ENCODE measurements at places on chromosomes 1 and 21. TPM values are rescaled to one million over a fixed set of nuclear protein-coding genes. Genes with fewer than 3 reads are reported as not detected.
A peak's percentile ranks its signal among the peaks of the same experiment; 100 is the strongest.

DNA sequence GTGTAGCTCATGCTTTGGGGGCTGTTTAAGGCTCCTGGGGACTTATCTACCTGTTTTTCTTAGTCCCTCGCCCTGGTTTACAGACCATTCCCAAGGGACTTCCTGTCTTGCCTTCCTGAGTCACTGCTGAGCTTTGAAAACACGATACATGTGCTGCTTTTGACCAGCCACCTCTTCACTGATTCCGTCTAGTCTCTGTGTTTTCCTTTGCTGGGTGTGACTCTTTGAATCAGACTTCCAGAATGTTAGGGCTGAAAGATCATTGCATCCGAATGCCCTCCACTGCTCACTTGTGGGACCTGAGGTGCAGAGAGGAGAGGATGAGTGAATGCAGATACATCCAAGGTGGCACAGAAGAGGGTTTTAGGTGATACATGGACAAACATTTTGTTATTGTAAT lies 35.4 kb upstream of the CITED4 start:
- DNase-seq, result peak; percentile 70

FAM43B gene
- 3.5 TPM for total RNA-seq

GRCh38 chr1:201480231-201481003 lies 11.4 kb upstream of the PHLDA3 start:
- no peak for DNase-seq

DNA sequence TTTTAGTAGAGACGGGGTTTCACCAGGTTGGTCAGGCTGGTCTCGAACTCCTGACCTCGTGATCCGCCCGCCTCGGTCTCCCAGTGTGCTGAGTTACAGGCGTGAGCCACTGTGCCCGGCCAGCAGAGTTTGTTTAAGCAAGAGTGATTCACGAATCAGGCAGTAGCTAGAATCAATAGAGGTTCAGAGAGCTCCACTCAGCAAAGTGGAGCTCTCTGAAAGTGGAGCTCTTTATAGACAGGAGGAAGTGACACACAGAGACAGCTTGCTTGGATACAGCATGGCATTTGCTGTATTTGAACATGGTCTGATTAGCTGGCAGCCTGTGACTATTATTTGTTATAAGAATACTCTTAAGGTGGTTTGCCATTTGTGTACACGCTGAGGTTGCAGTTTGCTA lies 27.1 kb upstream of the CD34 start:
- DNase-seq, result peak; percentile 69

MAEL gene
- 0.20 TPM for total RNA-seq

DNA sequence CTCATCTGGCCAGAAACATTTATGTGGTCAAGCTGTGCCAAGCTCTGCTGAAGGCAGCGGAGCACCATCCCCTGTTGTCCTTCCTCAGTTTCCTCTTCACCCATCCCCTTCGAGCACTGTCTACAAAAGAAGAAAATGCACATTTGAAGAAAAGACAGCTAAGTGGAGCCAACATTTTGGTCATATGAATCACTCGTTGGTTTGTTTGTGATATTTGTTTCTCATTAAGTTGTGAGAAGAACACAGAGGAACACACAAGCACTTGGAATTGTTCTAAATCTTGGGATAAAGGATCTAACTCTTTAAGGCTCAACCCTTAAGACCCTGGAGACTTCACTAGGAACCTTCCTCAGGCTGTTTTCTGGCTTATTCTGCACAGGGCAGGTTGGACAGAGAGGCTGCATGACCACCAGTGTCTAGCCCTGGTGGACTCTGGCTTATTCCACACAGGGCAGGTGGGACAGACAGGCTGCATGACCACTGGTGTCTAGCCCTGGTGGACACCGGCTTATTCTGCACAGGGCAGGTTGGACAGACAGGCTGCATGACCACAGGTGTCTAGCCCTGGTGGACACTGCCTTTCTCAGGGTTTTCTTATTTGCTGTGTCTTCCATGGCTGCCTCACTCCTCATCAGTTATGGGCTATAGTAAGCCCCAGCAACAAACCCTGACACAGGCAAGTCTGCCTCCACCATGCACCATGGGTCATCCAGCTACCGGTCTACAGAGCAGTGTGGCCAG lies 35.3 kb upstream of the COL6A2 start:
- no peak for DNase-seq

DNA sequence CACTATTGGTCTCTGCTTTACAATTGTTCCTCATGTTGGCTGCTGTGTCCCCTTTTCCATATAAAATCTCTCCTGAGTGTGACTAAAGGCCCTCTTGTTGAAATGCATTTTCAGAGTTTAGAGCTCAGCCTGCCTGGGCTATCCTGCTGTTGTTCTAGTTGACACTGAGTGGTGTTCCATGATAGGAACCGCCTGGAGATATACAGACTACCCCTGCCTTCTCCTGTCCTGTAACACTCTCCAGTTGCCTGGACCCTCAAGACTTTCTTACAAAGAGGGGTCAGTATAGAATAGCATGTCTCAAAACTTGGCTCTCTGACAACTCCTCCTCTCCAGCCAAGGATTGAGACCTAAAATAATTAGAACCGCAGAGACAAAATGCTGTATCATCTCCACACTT lies 152.0 kb upstream of the POU3F1 start:
- no peak for DNase-seq

DNA sequence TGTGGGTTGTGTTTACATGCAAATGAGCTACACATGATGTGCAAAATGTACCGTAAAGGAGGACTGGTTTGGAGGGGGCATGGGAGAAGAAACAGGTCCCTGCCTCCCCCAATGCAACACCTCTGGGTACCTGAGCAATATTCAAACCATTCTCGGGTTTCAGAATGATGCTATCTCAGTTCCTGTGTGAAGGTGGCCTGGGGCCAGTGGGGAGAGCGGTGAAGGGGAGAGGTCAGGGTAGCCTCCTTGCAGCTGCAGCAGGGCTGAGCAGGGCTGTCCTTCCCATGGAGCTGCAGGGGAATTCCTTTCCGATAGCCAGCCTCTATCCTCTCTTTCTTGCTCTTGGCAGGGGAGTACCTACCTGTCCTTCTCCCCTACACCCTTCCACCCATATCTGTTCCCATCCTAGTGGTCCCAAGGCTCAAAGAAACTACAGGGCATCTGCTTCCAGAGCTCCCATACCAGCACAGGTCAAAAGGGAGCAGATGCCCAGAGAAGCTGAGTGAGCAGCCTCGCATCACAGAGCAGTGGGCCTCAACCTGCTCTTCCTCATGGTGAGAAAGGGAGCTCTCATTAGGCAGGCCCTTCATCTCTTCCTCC lies 11.9 kb downstream of the MEF2D start:
- no peak for DNase-seq

DNA sequence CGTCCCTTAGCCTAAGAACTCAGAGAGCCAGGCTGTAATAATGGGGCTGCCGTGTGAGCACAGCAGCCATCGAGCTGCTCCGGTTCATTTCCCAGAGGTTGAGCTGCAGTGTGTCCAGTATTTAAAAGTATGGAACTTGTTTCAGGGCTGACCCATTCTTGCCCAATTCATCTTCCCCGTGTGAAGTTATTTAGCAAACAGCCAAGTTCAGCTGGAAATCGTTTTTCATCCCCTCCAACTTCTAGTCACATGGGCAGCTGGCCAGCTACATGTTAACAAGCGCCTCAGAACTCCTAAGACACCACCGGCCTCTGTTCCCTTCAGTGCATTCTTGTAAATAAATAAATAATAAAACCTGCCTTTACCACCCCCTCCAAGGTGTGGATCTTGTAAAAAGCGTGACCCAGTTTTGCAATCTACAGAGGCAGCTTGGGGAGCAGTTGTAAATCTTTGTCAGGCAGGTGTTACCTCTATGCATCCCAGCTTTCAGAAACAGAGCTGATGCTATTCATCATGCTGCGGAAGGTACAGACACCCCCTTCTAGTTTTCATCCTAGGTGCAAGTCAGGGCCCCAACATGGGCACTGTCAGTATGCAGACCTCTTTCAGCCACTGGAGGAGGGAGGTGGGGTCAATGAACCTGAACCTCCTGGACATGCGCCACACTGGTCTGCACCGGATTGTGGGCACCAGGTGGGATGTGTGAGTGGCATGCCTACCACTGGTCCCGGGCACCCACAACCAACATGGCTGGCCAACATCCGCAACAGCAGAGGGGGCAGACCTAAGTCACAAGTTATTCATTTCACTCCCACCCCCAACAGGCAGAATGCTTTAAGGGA lies 18.7 kb upstream of the KNCN start:
- no peak for DNase-seq

- no peak for DNase-seq
Observed at GRCh38 chr1:66984491-66984890, 59.7 kb downstream of the MIER1 start.

DNA sequence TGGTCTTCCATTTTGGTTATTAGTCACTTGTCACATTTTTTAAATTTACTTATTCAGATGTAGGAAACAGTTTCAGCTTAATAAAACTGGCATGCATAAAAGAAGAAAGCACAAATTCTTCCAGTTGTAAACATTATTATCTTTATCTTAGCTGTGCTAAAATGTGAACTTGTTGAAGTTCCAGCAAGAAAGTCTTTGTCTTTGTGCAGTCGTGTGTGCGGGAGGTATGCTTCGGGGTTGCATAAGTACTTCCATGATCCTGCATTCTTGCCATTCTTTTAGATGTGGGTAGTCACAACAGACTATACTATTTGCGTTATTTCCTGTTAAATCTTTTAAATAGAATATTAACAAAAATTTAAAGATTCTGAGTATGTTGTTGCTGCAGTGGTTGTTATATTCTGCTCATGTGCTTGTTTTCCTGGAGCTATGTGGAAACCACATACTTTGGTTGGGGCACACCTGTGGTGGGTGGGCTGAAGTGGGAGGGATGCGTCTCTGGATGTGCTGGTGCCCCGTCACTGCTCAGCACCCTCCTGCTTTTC lies 49.9 kb downstream of the CBS start:
- peak; percentile 67 for DNase-seq

INPP5B gene
- 8.5 TPM for total RNA-seq

- DNase-seq, result peak; percentile 62
Observed at GRCh38 chr1:21567241-21568005, 58.2 kb downstream of the ALPL start.

- DNase-seq, result no peak
Observed at GRCh38 chr1:224929335-224930237, at the start of gene DNAH14. TSS of gene DNAH14 (plus strand) at chr1:224929675. CDS start at chr1:224952703, 23,028 bp downstream.

DNA sequence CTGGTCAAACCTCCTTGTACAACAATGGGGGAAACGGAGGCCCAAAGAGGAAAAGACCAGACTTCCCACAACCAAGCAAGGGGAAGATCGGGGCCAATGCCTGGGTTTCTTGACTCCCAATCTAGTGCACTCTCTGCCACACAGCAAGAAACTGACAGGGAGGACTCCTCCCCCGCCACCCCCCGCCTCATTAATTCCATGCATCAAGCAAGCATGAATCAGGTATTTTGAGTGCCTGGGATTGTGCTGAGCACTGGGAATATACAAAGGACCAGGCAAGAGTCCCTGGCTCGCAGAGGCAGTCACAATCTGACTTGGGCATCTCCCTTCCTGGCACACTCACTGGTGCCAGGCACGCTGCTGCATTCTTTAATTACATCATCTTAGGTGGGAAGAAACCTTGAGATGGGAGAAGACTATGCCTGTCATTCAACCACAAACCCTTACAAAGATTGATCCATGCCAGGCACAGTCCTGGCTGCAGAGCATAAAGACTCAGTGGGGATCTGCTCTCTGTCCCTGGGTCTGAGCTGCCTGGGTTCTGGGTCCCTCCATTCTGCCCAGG lies 4.4 kb upstream of the KCNC4 start:
- no peak for DNase-seq

DNA sequence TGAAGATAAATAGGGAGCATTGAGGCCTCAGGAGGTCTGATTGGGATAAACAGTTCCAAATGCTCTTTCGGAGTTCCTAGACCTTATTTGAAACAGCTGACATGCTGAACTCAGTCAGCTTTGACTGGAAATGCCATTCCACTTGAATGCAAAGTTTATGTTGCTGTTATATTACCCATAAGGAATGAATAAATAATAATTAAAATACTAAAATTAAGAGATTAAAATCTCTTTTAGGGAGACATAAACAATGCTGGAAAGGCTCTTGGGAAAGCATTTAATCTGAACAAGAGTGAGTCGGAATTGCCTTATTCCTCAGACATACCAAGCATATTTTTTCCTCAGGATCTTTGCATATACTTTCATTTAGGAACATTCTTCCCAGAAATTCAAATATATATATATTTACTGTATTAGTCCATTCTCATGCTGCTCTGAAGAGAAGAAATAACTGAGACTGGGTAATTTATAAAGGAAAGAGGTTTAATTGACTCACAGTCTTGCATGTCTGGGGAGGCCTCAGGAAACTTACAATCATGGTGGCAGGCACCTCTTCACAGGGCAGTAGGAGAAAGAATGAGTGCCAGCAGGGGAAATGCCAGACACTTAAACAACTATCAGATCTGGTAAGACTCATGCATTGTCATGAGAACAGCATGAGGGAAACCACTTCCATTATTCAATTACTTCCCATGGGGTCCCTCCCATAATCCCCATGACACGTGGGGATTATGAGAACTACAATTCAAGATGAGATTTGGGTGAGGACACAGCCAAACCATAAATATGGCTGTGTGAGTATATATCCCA lies 318.2 kb upstream of the PLXNA2 start:
- no peak for DNase-seq

ANGPTL3 gene
- total RNA-seq, result not detected

DNA sequence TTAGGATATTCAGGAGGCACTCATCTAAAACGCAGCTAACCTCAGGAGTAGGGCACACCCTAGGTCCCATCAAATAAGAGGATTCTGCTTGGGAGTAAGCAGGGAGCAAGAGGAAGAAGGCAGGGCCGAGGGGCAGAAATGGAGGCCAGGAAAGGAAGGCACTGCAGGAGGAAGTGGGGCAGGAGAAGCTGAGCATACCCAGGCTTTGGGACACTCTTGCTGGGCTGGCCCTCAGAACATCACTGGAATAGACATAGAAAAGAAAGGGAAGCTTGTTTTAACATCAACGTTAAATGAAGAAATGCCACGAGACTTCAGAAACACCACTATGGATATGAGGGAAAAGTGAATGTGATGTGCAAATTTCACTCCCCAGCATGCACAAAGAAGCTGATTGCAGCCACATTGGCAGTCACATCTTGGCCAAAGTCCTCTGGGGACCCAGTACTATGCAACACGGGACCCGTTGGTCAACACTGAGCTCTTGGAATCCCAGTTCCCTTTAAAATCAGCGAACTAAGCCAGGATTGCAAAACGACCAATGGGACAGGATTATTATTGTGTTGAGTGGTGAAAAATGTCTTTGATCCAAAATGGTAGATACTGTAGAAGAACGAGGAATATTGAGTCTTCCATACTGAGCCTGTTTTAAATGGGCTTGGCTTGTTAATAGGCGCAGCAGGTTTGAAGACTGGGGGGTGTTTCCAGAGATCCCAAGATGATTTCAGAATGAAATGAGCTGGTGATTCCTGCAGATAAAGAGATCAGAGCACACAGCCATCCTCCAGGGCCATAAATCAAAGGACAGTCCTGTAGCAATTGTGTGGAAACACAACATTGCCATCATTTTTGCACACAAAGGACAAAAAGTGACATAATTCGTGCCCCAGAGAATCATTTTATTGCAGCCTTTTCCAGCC lies 152.4 kb downstream of the TOMM20 start:
- DNase-seq, result no peak

GRCh38 chr1:220680085-220680687 lies 10.0 kb upstream of the C1orf115 start:
- DNase-seq, result peak; percentile 34

PRKCZ gene
- not detected for total RNA-seq

CYB5RL gene
- 4.5 TPM for total RNA-seq

All from M059J (cell line).